ENCODE measurements at places on chromosomes 6 and 20.
A peak's percentile ranks its signal among the peaks of the same experiment; 100 is the strongest.

GRCh38 chr6:159996626-159997497, 28.0 kb downstream of the IGF2R start:
- no peak for DNase-seq

- peak; percentile 16 for DNase-seq
Measured at GRCh38 chr6:91462241-91462640, 875.4 kb upstream of the MAP3K7 start.

DNA sequence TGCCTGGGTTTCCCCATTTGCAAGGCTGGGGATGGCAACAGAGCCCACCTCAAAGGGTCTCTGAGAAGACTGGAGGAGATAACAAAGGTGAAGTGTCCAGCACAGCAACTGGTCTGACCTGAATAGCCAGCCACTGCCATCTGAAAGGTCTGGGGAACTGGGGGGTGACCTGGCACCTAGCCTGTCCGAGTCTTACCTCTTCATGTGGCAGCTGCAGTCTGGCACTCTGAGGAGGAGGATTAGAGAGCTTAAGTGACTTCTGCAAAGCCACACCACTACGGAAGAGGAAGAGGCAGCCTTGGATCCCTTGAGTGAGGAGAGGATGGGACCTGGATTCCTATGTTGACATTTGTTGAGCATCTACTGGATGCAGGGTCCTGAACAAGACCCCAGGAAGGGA, 22.2 kb downstream of the C20orf203 start:
- DNase-seq, result no peak

DNA sequence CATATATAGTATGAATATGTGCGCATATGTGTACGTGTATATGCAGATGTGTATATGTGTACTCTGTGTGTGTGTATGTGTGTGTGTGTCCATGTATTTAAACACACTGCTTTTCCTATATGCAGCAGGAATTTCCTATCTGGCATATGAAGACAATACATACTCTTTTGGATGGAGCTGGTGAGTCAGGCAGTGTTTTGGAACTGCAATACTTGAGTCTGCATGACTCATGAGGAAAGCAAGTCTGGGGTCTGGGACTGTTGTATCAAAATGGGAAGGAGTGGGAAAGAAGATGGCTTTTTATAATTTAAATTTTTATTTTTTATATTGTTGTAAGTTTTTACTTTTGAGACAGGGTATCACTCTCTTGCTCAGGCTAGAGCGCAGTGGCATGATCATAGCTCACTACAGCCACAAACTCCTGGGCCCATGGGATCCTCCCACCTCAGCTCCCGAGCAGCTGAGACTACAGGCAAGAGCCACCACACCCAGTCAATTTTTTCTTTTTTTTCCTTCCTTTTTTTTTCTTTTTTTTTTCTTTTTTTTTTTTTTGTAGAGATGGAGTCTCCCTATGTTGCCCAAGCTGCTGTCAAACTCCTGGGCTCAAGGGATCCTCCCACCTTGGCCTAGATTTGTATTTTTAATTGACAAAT, 72.2 kb downstream of the ATXN1 start:
- peak; percentile 82 for DNase-seq

GRCh38 chr6:28657769-28658465, 132.2 kb downstream of the GPX5 start:
- peak; percentile 71 for DNase-seq

DNA sequence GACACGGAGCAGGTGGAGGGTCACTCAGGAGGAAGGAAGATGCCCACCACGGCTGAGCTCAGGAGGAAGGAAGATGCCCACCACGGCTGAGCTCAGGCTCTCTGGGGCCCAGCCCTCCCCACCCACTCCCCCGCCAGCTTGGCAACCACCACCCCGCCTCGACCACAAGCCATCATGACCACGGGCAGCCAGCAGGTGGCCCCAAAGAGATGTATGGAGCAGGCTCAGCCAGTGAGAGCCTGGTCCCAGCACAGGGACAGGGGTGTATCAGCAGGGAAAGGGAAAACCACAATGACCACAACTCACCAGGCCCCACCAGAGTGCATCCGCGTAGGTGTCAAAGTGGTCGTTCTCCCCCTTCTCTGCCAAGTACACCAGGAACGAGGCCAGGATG, 30.4 kb downstream of the KCNQ2 start:
- peak; percentile 64 for DNase-seq

DNA sequence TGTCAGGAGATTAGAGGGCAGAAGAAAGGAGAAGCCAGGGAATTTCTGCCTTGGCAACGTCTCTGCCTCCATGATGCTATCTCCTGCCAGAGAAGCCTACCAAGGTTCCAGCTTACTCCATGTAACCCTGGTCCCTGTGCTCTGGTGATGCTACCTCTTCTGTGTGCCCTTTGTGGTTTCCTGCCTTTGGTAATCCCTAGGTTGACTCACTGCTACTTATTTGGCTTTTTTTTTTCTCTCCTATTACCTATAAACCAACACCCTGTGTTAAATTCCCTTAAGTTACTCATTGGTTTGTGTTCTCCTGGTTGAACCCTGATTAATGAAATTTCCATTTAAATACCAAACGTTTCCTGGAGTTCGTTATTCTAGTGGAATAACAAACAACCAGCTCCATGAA, 527.8 kb upstream of the FLRT3 start:
- peak; percentile 17 for DNase-seq
